Epithelial cell of proximal tubule (primary cell): ENCODE measurements at places on chromosomes 2 and 18.

GRCh38 chr2:66771359-66771976 is 336.5 kb downstream of the MEIS1 start:
- no peak for DNase-seq

GRCh38 chr2:117702098-117702497 is 112.4 kb upstream of the DDX18 start:
- no peak for DNase-seq

DNA sequence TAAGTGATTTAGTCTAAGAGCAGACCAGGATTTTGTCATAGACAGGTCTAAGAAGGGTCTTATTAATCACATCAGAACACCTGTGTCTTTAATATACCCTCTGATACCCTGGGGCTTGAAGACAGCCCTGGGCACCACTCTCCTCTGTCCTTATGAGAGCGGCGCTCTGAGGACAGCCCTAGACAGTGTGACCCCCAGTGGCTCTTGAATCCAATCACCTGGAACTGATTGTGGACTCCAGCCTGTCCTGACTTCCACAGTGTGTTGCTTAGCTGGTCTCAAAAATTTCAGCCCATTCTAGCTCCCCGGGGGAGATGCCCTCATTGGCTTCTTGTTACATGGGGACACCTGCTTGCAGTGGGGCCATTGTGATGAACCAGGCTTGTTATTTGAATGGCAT is 195.8 kb upstream of the SMAD2 start:
- DNase-seq, result no peak

GRCh38 chr2:7812231-7812995 is 869.4 kb upstream of the ID2 start:
- DNase-seq, result no peak

DNA sequence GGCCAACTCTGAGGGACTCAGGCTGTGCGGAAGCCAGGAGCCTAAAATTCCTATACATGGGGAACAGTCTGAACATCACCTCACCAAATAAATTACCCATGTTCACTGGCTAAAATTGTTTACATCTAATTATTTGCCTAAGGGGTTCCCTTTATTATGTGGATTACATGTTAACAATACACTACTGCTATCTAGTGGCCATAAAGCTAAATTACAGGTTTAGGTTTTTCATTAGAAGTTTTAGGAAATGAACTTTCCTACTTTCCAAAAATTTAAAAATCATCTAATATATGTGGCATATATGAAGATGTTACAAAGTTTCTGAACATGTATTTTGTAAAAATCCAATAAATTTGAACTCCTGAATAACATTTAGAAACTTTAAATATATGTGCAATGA is 40.3 kb downstream of the PLA2R1 start:
- DNase-seq, result no peak

DNA sequence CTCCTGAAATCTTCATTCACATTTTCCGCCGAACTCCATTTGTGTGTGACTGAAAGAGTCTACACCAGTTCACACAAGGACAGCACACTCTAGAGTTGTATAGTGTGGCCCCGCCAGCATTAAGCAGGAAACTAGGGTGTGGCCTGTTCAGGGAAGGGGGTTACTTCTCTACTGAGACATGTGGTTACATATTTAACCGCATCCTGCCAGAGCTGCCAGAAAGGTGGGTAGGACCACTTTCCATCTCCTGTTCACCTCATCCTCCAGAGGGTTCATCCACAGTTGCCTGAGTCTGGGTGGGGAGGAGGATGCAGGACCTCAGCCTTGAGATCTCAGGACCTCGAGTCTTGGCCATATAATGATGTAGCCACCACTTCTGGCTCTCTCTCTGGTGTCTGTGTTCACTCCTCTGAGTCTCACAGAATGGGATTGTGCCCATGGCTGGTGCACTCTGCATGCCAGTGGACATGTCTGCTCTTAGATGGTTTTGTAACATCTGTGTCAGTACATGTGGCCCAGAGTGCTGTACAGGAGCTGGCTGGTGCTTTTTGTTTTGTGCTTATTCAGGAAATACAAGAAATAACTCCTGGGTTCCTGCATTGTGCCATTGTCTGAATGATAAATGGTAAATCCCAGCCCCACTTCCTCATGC is 7.7 kb upstream of the SP140L start:
- no peak for DNase-seq

DNA sequence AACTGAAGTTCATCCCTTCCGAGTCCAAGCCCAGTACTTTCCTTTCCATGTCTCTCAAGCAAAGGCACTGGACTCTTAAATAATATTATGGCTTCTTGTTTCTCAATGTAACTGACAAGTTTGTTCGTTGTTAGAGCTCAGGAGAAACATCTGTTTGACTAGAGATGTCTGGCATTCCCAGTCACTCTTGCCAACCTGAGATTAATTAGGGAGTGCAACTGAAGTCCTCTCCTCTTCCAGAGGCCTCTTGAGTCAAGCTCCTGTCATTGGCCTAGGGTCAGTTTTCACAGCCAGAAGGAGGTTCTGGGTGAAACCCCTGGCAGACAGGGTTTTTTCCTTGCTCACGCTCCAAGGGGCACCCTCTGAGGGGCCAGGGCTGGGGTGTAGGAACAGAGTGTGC is 196.1 kb downstream of the AGPS start:
- no peak for DNase-seq

- DNase-seq, result no peak
Measured at GRCh38 chr2:43138441-43138840, 88.0 kb downstream of the ZFP36L2 start.

DNA sequence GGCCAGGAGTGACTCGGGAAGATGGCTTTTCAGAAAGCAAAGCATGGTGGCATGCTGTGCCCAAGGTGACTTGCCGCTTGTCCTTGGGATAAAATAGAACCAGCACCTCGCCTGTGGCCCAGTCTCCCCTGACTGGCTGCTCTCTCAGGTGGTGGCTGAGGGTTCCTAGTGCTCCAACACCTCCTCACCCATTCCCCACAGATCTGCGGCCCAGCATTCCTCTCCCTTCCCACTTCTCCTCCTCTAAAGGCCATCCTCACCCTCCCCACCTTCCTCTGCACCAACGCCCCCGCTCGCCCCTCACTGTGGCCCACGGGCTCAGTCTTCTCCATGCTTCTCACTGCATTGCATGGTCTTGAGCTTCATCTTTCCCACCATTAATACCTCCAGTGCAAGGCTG is 132.4 kb downstream of the PXDN start:
- DNase-seq, result no peak

GRCh38 chr2:60973705-60974104 is 43.8 kb upstream of the PEX13 start:
- no peak for DNase-seq

GRCh38 chr2:214629875-214630274 is 179.6 kb downstream of the BARD1 start:
- DNase-seq, result no peak

GRCh38 chr2:160377204-160377995 is 116.2 kb downstream of the RBMS1 start:
- no peak for DNase-seq

- no peak for DNase-seq
Measured at GRCh38 chr18:959854-960253, 55.2 kb downstream of the ADCYAP1 start.

- no peak for DNase-seq
Measured at GRCh38 chr2:120393456-120393855, 47.5 kb downstream of the INHBB start.

GRCh38 chr18:48542513-48543181 is 3.8 kb downstream of the CTIF start:
- no peak for DNase-seq

DNA sequence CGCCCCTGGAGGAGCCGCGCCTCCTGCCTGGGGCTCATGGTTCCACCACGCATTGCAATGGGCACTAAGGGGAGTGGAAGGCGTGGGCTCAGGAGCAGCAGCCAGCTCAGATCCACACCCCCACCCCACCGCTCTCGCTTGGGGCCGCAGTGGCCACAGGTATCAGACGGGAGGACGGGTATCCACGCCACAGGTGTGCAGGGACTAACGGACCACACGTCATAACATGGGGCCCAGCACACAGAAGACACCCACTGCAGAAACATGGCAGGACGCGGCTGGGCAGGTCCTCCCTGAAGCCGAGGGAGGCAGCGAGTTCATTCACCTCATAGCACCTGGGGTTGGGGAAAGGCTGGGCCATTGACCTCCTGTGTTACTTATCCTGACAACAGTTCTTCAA is 13.0 kb downstream of the HDAC4 start:
- DNase-seq, result no peak

- DNase-seq, result no peak
Measured at GRCh38 chr2:206981086-206981674, 41.9 kb downstream of the CPO start.
